ENCODE measurements at places on chromosomes 3 and 15.
A peak's percentile ranks its signal among the peaks of the same experiment; 100 is the strongest.

GRCh38 chr3:193734737-193735366 is 141.8 kb downstream of the OPA1 start:
- no peak for DNase-seq

DNA sequence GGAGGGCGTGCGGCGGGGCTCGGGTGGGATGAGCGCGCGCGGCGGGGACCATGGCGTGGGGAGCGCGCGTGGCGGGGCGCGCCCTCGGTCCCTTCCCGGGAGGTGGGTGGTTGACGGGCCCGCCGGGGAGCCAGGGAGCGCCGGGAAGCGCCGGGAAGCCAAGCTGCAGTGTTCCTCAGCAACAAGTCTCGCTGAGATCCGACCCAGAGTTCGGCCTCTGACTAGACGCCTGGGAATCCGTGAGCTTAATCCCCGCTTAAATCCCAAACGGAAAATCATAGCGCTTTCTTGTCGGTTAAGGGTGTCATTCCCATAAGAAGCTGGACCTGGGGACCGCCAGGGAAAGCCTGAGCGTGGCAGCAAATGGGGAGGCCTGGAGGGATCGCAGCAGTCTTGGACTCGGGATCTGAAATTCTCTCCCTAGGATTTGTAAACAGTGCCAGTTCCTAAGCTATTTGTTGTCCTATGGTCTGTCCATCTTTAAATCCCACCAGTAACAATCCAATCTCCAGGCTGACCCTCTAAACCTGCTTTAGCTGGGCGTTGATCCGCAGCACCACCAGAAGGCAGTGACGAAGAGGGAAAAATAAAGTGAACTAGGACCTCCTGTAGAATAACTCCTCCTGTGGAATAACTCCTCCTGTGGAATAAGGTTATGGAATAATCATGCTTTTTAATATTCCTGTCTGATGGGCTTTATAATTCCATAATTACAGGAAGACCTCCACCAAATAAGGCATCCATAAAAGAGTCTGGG is 570 bp upstream of the NEDD4 start:
- DNase-seq: peak; percentile 35

DNA sequence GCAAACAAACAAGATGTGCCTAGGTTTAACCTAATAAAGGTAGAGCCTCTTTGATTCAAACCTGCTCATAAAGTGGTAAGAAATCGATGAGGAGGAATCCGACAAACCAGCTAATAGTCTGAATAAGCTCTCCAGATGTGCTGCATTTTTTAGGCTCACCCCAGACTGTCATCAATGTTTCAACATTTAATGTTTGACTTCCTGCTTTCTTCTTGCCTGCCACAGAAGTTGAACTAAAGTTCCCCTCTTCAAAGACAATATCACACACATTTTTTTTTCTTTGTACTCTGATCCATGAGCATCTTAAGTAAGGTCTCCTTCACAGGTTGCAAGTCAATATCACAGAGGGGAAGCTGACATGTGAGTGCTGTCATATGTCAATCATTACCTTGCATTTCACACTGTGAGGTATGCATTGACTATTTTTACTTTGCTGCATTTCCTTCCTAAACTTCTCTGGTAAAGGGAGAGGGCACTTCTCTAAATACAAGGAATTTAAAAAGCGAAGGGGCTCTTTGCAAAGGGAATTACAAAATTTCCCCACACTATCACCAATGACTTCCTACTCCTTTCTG is 172.3 kb upstream of the MCTP2 start:
- DNase-seq: no peak

DNA sequence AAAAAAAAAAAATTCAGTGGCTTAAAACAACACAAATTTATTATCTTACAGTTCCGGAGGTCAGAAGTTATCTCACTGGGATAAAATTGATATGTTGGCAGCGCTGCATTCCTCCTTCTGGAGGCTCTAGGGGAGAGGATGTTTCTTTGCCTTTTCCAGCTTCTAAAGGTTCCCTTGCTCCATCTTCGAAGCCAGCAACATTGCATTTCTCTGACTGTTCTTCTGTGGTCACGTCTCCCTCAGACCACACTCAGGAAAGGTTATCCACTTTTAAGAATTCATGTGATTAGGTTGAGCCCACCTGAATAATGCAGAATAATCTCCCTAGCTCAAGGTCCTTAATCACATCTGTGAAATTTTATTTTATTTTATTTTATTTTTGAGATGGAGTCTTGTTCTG is 23.4 kb upstream of the ACAP2 start:
- DNase-seq: no peak

GRCh38 chr15:75695634-75696310 is 16.9 kb downstream of the CSPG4 start:
- no peak for DNase-seq

GRCh38 chr15:33371159-33371558 is 60.4 kb downstream of the RYR3 start:
- no peak for DNase-seq

- no peak for DNase-seq
Observed at GRCh38 chr3:132509096-132509495, 88.0 kb upstream of the ACKR4 start.

GRCh38 chr15:31977812-31978661 is 52.3 kb upstream of the CHRNA7 start:
- DNase-seq: peak; percentile 75

DNA sequence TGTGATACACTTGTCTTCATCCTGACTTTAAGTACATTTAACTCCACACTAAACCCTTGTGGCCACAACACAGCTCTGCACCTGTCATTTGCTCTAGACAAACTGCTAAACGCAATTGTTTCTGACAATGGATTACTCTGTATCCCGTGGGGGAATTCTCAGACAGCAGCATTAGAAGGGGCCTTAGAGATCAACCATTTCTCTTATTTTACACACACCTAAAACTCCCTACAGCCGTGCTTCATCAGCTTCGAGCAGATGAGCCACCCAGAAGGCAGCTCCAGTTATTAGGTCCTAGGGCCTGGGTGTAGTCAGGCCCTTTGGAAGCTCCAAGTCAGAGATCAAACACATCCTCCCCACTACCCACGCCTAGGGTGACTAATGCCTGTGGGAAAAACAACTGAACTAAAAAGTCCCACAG is 1.3 kb upstream of the IL12A start:
- no peak for DNase-seq

DNA sequence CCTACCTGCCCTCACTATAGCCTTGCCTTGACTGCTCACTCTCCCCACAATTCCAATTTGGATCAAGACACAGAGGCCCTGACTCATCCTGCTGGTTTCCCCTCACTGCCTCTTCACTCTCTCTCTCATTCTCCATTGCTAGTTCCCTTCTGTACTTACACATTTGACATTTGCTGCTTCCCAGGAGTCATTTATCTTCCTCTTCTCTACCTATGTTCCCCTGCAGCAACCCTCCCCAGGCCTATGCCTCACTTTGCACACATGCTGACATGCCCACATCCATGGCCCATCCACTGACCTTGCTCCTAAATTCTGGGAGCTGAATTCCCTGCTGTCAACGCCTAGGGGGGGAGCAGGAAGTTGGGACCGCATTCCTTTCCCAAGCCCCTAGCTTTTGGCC is 82.2 kb downstream of the SRGAP3 start:
- no peak for DNase-seq

GRCh38 chr3:23762759-23763477 is 42.8 kb upstream of the UBE2E1 start:
- DNase-seq: peak; percentile 17

- no peak for DNase-seq
Observed at GRCh38 chr15:63484433-63485186, 19.8 kb upstream of the USP3 start.

DNA sequence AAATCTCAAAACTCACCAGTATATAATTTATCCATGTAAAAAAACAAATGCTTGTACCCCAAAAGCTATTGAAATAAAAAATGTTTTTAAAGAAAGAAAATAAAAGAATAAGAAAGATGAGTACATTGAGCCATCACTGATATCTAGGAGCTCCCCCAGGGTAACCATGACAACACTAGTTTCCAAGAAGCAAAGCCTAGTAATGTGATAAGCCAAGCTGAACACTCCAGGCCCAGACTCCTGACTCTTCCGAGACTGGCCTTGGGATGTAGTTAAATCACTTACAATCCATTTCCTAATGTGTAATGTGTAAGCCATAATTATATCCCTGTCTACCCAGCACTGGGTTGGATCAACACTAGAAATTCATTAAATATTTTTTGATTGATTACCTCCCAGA is 21.1 kb upstream of the ATP8B4 start:
- peak; percentile 38 for DNase-seq

DNA sequence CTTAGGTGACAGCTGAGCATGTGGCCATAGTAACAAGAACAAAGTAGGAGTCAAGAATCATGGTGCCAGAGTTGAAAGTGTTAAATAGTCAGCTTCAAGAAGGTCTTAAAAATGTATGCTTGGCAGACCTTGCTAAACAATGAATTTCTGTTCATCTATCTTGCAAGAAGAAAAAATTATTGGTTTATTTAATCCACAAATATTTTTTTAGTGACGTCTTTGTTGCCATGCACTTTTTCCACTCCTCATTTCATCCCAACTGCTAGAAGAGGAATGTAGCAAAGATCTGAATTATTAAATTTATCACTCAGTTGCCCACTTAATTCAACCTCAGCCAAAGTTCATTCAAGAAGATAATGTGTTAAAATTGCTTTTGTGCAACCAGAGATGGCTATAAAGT is 3.2 kb upstream of the SLC4A7 start:
- no peak for DNase-seq

DNA sequence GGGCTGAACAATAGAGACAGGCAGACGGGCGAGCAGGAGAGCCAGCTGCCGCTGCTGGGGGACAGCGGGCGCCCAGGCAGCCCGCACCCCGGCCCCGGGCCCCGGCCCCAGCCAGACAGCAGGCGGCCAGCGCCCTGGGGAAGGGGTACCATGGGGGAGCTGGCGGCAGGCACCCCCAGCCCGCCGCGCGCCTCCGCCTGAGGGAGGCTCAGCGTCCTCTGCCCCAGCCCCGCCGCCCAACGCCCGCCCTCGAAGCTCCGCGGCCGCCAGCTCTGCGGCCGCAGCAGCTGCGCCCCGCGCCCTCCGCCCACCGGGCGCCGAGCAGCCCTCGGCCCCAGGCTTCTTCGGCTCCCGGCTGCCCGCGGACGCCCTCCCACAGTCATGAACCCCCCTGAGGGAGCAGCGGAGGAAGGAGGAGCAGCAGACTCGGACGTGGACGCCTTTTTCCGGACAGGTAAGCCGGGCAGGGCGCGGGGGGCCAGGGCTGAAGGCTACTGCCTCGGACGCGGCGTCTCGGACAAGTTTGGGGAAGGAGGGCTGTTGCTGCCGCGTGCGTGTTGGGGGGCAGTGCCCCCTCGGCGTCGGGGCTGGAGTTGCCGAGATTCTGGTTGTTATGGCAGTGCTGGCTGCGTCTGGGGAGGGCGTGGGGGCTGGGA is 41.6 kb upstream of the ROPN1 start:
- no peak for DNase-seq

DNA sequence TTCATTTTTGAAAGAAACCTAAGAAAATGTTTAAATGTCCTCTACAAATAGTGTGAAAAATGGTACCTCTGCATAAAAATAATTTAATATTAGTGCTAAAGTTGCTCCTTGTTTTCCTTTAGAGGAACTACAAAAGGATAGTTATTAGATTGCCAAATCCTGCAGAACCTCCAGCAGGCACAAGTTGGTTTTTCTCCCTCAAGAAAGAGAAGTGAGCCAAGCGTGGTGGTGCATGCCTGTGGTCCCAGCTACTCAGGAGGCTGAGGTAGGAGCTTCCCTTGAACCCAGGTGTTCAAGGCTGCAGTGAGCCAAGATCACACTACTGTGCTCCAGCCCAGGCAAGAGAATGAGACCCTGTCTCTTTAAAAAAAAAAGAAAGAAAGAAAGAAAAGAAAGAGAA is 85.1 kb upstream of the TSEN2 start:
- DNase-seq: no peak

GRCh38 chr3:181797431-181797830 is 85.7 kb downstream of the SOX2 start:
- no peak for DNase-seq

DNA sequence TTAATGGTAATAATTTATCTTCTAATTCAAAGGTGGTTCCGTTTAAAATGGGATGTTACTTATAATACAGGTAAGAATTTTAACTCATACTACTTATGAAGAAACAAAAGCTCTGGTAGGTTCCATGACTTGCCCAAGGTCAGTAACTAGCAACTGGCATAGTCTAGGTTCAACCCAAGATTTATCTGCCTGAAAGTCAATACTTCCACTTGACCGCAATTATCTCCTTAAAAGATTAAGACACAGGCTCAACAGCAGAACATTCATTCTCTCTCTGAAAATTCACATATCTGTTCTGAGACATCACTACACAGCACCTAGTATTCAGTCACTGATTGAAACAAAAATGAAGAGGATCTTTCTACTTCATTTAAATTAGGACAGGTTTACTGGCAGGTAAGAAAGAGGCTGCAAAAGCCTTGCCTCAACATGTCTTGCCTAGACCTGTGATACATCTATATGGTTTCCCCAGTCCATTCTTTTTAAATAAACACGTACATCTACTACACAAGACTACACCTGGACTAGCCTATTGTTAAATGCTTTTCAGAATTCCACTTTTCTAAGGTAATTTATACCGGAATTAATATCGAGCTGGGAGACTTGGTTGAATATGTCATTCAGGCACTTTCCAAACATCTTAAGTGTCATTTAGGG is 1.2 kb downstream of the CSNK1G1 start:
- DNase-seq: no peak
